Breast epithelium (tissue), 4 donors: ENCODE measurements at places on chromosomes 16 and 17. TPM values are rescaled to one million over a fixed set of nuclear protein-coding genes. Genes with fewer than 3 reads are reported as not detected.

Gene CASKIN1
- total RNA-seq, result 0.44 TPM

Gene SNAI3
- 0.73 TPM for total RNA-seq

Gene ITGB4
- total RNA-seq, result 9.8 TPM

GRCh38 chr17:81923302-81924260 is 4.0 kb downstream of the MAFG start:
- DNase-seq, result no peak

DNA sequence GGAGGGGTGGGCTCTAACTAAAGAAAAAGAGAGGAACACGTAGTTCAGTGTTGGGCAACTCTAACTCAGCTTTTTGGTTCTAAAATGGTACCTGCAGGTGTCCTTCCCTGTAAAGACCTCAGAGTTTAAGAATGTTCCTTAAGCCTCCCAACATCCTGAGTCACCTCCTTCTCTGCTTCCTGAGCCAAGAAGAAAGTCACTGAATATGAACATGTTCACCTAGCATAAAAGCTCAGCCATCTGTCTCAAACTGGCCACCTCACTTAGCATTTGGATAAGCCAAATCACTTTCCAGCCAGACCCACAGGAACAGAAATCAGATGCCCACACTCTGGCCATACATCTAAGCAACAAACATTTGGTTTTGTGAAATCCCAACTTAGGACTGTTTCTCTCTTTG is 3.7 kb downstream of the TMEM98 start:
- no peak for DNase-seq
